ENCODE measurements at places on chromosomes 3 and 15.

GRCh38 chr15:95770196-95770595 is 560.3 kb upstream of the NR2F2 start:
- no peak for DNase-seq

- DNase-seq = no peak
These were observed 488 bp downstream of the THSD4 start for GRCh38 chr15:71115567-71116351.

DNA sequence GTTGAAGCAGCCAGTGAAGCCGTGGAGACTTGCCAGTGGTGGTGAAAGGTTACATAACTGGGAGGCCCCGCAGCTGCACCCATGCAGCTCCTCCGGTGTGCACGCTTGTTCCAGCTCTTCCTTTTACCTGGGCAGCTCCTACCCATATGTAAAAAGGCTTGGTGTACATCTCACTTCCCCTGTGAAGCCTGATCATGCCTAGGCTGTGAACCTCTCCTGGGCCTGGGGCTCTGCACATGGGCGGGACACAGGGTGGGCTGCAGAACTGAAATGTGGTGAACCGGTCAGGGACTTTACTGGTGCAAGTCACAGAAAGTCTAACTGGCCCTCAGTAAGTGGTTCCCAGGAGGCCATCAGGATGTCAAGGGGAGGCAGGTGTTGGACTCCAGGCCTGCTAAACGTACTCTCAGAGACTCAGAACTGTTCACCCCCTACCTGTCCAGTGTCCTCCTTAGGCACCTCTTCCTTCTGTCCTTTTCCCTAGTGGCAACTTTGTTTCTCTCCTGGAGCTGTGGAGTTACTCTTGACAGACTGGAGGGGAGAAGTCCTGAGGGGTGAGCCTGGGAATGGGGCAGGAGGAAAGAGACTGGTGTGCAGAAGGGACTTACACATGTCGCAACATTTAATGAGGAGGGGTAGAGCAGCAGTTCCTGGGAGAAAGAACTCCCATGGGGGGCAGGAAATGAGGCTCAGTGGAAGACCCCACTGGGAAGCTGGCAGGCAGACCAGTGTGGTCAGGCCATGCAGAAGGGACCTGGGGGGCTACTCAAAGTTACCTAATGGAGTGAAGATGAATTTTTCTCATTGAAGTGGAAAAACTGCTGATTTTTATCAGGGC is 148.1 kb downstream of the EEFSEC start:
- DNase-seq = no peak

- DNase-seq = no peak
These were observed 388 bp downstream of the DAPK2 start for GRCh38 chr15:64045774-64046420.

- no peak for DNase-seq
These were observed 17.8 kb downstream of the ITGA11 start for GRCh38 chr15:68414206-68414555.

GRCh38 chr3:145898487-145898886 is 262.5 kb downstream of the PLOD2 start:
- DNase-seq = no peak

Measured in stimulated activated CD4-positive, alpha-beta T cell treated with anti-CD3 and anti-CD28 coated beads, Interleukin-4, amount 100 ng/mL, for 48 hours (primary cell).